Peyer's patch (tissue), 4 donors: ENCODE measurements at places on chromosomes 3 and 15. TPM values are rescaled to one million over a fixed set of nuclear protein-coding genes. Genes with fewer than 3 reads are reported as not detected.

The PIK3CB gene
- total RNA-seq: 47.4 TPM

The CCDC39 gene
- not detected for total RNA-seq

The ABCC5 gene
- 90.9 TPM for total RNA-seq

The PP2D1 gene
- not detected for total RNA-seq

The MINAR1 gene
- total RNA-seq: 1.7 TPM

The SRGAP3 gene
- 17.0 TPM for total RNA-seq

The CFAP100 gene
- not detected for total RNA-seq

The RYR3 gene
- total RNA-seq: 3.3 TPM

The COLQ gene
- 2.5 TPM for total RNA-seq

The MAP1A gene
- 5.1 TPM for total RNA-seq

The STXBP5L gene
- 1.1 TPM for total RNA-seq

The CSTA gene
- total RNA-seq: not detected

The SPTBN5 gene
- total RNA-seq: not detected

The GPR149 gene
- total RNA-seq: not detected

The SNURF gene
- 21.5 TPM for total RNA-seq

- DNase-seq: no peak
- H3K4me3 ChIP-seq: no peak overlapping the region
- H3K27ac ChIP-seq: no peak overlapping the region
- H3K27me3 ChIP-seq: no peaks in the 10 kb centered on the region
- no peaks in the 10 kb centered on the region for H3K4me1 ChIP-seq
Observed at GRCh38 chr15:42171122-42171521, 14.7 kb upstream of the PLA2G4F start.

DNA sequence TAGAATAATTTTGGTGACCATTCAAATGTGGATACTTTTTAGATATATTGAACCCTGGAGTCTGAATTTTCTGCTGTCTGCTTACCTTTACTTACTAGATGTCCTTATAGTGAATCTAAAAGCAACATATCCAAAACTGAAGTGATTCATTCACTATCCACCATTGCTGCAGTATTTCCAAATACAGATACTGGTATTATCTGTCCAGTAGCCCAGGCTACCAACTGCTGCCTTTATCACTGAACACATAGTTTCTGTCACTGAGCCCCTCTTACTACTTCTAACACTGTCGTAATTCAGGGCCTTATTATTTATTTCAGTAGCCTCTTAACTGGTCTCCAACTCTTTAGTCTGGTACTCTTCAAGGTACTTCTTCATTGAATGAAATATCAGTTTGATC is 49.2 kb downstream of the SLMAP start:
- peak overlapping the region; percentile 0 for H3K27ac ChIP-seq
- H3K4me3 ChIP-seq: no peak overlapping the region
- no peaks in the 10 kb centered on the region for H3K4me1 ChIP-seq
- H3K36me3 ChIP-seq: no peaks in the 10 kb centered on the region

GRCh38 chr3:16173283-16174025 is 1.0 kb upstream of the GALNT15 start:
- H3K4me3 ChIP-seq: no peak overlapping the region
- no peaks in the 10 kb centered on the region for H3K36me3 ChIP-seq
- no peaks in the 10 kb centered on the region for H3K27me3 ChIP-seq
- peak overlapping the region; percentile 41 for H3K27ac ChIP-seq
- H3K4me1 ChIP-seq: no peaks in the 10 kb centered on the region

DNA sequence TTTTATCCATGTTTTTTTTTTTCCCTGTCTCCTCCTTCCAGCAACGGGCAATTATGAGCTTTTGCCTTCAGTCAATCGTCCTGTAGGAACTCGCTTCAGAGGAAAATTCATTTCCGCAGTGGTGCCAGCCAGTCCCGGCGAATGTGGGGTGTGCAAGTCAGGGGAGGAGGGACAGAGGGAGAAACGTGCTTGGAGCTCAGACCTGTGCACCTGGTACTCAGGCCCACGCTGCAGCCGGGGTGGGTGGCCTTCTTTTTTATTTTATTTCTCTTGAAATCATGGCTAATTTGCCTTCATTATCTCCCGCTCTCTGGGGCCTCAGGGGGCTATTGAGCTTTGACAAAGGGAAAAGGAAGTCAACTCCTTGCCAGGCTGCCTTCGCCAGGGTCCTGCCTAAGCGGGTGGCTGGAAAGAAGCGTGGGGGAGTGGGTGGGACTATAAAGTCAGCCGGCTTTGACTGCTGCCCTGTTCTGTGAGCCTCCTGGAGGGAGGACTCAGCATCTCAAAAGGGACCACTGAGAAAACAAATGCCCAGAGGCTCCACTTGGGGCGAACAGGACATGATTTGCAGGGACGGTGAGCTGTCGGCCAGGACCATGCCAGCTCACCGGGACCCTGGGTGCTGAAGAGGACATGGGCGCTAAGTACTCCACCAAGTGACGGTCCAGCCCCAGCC is 5.5 kb downstream of the GRIP2 start:
- no peaks in the 10 kb centered on the region for H3K36me3 ChIP-seq
- no peak overlapping the region for H3K4me3 ChIP-seq

- no peaks in the 10 kb centered on the region for H3K4me1 ChIP-seq
- no peaks in the 10 kb centered on the region for H3K27me3 ChIP-seq
Observed at GRCh38 chr3:116848248-116848829, 138.8 kb downstream of the TUSC7 start.

DNA sequence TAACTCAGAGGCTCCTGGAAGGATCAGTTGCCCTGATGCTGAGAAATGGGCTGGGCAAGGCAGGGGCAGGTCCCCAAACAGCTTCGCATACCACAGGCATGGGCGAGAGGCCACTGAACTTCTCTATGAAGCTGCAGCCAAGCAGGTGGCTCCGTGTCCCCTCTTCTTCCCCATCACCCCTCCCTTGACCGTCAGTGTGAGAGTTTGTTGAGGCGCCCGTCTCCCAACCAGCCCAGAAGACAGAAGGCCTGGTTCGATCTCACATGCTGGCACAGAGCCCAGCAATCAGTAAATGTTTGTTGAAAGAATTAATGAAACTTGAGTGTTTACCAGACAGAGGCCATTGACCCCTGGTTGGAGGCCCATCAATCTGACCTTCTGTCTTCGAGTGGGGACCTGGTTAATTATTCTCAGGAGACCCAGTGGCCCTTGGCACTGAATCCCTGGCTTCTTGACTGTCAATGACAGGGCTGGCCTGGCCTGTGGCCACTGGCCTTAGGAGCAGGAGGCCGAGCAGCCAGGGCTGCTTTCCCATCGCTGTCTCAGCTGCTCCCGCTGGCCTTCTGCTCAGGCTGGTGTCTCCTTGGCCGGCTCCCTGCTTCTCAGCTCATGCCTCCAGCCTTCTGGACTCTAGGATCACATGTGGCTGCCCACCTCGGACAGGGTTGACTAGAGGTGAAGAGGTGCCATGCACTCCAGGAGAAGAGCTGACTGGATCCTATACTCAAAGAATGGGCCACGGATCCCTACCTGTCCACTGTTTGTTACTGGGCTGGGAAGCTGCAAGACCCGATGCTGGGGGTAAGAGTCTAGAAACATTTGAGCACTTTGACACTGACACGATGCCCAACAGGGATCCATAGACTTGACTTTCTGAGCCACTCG is 113.4 kb downstream of the ASB7 start:
- H3K36me3 ChIP-seq: no peaks in the 10 kb centered on the region
- peak; percentile 56 for DNase-seq
- no peaks in the 10 kb centered on the region for H3K27me3 ChIP-seq
- H3K4me3 ChIP-seq: no peak overlapping the region

DNA sequence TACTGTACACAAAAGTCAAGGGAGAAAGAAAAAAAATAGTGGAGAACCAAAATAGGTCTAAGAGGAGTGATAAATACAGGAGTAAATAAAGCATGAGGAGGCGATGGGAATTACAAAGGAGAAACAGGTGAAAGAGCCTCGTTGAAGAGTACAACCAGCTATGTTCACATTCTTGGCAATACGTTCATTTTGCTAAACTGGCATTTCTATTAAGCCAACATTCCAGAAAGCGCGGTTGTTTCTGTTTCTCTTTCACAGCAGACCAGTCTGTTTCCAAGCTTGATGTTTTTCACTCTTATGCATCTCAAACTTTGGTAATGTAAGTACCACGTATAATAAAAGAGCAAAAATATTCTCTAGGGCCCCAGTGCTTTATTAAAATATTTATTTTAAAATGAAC is 74.5 kb downstream of the NSUN3 start:
- no peaks in the 10 kb centered on the region for H3K4me1 ChIP-seq
- H3K27me3 ChIP-seq: no peaks in the 10 kb centered on the region
- no peaks in the 10 kb centered on the region for H3K36me3 ChIP-seq
- no peak for DNase-seq
- no peak overlapping the region for H3K4me3 ChIP-seq
- no peak overlapping the region for H3K27ac ChIP-seq

DNA sequence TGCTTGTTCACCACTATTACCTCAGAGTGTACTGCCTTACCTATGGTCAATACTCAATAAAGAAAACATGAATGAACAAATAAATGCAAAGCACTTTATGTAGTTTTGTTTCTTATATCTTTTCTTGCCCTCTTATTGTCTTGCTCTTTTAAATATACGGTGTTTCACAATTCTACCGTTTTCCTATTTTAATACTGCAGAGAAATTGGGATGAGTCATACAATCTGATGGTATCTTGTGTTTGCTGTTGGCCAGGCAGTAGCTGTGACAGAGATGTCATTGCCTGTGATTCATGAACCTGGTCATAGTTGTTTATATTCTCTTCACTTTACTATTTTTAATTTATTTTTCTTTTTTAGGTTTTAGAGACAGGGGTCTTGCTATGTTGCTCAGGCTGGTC is 48.3 kb downstream of the SERP1 start:
- no peak overlapping the region for H3K4me3 ChIP-seq
- H3K27ac ChIP-seq: no peak overlapping the region
- no peaks in the 10 kb centered on the region for H3K36me3 ChIP-seq
- no peaks in the 10 kb centered on the region for H3K4me1 ChIP-seq
- DNase-seq: no peak
- H3K27me3 ChIP-seq: no peaks in the 10 kb centered on the region

GRCh38 chr3:156617145-156617544 is 57.2 kb upstream of the TIPARP start:
- no peaks in the 10 kb centered on the region for H3K4me1 ChIP-seq
- H3K4me3 ChIP-seq: no peak overlapping the region
- no peak overlapping the region for H3K27ac ChIP-seq
- DNase-seq: no peak
- no peaks in the 10 kb centered on the region for H3K36me3 ChIP-seq
- no peaks in the 10 kb centered on the region for H3K27me3 ChIP-seq

DNA sequence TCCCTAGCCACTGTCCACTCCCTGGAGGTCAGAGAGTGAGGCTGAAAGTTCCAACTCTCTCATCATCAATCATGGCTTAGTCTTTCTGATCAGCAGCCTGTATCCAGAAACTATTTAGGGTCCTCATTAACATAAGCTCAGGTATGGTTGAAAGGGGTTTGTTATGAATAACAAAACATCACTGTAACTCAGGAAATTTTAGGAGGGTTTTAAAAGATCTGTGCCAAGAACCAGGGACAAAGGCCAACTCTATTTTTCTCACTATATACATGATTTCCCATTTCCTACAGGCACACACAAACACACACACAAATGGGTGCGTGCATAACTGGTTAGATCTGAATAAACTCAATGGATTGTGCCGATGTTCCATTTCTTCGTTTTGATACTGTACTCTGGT is 23.6 kb downstream of the STOML1 start:
- H3K4me3 ChIP-seq: no peak overlapping the region
- no peaks in the 10 kb centered on the region for H3K27me3 ChIP-seq
- peaks cover 4% of the 10 kb centered on the region for H3K4me1 ChIP-seq
- H3K36me3 ChIP-seq: no peaks in the 10 kb centered on the region
- no peak for DNase-seq
- H3K27ac ChIP-seq: no peak overlapping the region

- no peak overlapping the region for H3K4me3 ChIP-seq
- H3K27ac ChIP-seq: no peak overlapping the region
- no peaks in the 10 kb centered on the region for H3K4me1 ChIP-seq
- no peaks in the 10 kb centered on the region for H3K36me3 ChIP-seq
- no peaks in the 10 kb centered on the region for H3K27me3 ChIP-seq
Observed at GRCh38 chr3:86245360-86245759, 745.6 kb downstream of the VGLL3 start.

GRCh38 chr3:196639483-196640296 is at the start of gene NRROS:
NRROS (plus strand) TSS chr3:196639694; CDS start chr3:196654540, 14,846 bp downstream.
- no peaks in the 10 kb centered on the region for H3K27me3 ChIP-seq
- H3K36me3 ChIP-seq: no peaks in the 10 kb centered on the region
- peak; percentile 86 for DNase-seq

DNA sequence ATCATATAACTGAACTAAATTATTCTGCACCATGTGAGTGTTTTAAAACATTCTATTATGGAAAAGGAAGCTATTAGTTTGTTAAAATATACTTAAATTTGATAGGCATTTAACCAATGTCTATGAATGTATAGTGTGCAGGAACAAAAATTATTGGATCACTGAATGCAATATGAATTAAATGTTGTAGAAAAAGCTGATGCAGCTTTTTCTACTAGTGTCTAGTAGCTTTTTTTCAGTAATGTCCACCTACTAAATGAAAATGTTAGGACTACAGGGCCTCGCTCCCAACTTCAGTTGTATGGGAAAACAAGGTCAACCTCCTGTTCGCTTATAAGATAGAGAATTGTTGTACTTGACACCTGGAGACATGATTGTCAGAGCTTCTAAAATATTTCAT is 335.0 kb downstream of the MECOM start:
- no peaks in the 10 kb centered on the region for H3K27me3 ChIP-seq
- H3K36me3 ChIP-seq: no peaks in the 10 kb centered on the region
- H3K4me1 ChIP-seq: no peaks in the 10 kb centered on the region

DNA sequence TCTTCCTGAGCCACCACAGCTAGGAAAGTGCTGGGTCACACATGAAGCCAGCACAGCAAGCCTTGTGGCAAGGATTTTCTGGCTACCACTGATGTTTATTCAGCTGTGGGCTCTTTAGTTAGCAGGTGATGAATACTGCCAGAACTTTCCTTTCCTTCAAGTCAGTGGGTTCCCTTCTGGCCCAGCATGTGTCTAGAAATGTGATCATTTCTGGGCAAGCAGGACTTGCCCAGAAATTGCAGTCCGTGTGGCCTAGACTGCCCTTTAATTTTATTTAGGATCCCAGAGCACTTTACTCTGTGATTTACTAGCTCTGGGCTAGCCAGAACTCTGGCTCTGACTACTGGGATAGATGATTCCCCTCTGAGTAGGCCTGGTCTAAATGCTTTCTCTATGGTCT is 397.5 kb downstream of the ZIC4 start:
- no peak overlapping the region for H3K4me3 ChIP-seq
- no peak overlapping the region for H3K27ac ChIP-seq
- DNase-seq: no peak
- H3K4me1 ChIP-seq: no peaks in the 10 kb centered on the region
- H3K27me3 ChIP-seq: no peaks in the 10 kb centered on the region
- H3K36me3 ChIP-seq: no peaks in the 10 kb centered on the region

DNA sequence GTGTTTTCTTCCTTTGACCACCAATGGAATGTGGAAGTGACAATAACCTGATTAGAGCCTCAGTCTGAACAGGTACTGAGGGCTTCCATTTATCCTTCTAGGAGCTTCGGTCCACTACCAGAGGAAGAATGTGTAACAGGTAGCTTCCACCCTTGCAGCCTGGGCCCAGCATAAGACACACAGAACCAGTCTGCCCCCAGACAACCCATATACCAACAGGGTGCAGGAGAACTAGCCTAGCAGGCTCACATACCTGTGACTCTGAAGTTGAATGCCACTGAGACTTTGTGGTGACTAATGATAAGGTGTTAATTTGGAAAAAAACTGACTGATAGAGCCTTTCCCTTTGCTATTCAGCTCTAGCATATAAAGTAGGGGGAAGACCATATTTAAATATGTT is 166.2 kb downstream of the NEK10 start:
- H3K36me3 ChIP-seq: no peaks in the 10 kb centered on the region
- no peaks in the 10 kb centered on the region for H3K4me1 ChIP-seq
- H3K27ac ChIP-seq: no peak overlapping the region
- H3K27me3 ChIP-seq: no peaks in the 10 kb centered on the region
